NCI-H1092 treated with DMSO at 0.1 percent for 48 hours (cell line): ENCODE measurements at places on chromosomes 1 and 21.
A peak's percentile ranks its signal among the peaks of the same experiment; 100 is the strongest.

DNA sequence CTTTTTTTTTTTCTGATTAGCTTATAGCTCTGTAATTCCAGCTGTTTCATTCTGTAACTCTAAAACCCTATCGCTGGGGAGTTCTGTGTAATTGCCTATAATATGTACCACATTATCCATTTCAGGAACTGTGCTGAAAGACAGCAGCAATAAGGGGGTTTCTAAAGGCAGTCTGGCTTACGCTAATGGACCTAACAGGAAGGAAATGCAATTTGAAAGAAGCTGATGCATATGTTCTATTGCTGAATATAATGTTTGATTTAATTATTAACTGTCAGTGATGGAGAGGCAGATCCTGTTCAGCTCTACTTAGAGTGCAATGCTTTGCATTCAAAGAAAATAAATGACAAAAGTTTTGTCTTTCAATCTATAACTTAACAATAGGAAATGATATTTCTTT is 209.4 kb upstream of the SNX7 start:
- DNase-seq = no peak

DNA sequence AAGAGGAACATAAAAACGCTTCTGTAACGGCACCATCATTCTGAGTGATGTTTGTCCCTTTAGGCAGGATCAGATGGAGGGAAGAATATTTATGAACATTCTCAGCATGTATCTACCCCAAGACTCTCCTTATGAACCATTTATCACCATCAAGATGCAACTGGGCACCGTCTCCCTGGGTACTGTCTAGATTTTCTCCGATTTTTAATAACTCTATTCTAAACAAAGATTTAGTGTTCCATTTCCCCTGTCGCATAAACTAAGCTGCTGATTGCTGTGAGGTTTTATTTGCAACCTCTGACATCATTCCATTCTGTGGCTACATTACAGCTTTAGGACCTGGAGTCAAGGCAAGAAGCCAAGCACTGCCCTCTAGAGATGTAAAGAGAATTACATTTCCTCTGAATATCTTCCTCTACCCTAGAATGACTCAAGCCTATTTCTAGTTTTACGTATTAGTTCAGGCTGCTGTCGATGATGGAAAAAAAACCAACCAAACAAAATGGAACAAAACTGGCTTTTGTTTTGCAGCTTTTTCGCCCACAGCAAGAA is 130.1 kb upstream of the MAP1LC3C start:
- DNase-seq = peak; percentile 24

- DNase-seq = no peak
Observed at GRCh38 chr1:245428681-245429080, 273.9 kb downstream of the KIF26B start.

DNA sequence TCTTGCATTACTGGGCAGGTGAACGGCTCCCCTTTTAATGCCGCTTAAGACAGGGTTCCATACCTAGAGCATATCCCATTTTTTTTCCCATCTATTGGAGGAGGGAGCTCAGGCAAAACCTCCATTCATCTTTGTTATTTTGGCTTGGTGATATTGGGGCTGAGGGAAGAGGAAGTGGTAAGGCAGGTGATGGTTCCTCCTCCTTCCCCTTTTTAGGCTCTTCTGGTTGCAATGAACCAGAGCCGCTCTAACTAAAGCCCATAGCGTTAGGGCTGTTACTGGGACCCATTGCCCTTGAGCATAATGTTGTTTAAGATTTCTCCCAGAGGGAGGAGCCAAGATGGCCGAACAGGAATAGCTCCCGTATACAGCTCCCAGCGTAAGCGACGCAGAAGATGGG is 21.1 kb downstream of the PYHIN1 start:
- no peak for DNase-seq

- no peak for DNase-seq
Observed at GRCh38 chr1:12776801-12777557, 3.4 kb downstream of the PRAMEF12 start.

GRCh38 chr1:165387505-165387904 is 31.0 kb upstream of the LMX1A start:
- DNase-seq = no peak

- DNase-seq = no peak
Observed at GRCh38 chr1:188599313-188599712, 1770.6 kb downstream of the PLA2G4A start.

DNA sequence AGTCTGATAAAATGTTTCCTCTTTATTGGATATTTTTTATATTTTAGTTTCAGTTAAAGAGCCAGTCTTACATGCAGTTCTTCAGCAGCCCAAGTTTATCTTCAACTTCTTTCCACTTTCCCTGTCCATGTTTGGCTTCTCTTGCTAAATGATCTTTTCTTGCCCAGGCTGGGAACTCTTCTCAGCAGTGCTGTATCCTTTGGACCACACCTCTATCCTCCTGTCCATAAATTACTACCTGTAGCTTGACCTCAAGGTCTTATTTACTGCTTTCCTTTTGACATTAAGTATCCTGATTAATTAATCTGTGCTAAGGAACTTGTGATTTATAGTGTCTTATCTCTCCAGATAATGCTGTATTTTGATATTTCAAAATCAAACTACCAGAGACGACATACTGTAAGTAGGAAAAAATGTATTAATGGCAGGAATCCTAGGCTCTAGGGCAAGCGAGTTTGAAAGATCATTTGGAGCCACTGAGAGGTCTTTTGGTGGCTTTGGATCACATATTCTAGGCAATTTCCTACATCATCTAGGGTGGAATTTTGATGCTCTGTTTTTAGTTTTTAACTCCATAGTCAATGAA is 20.5 kb upstream of the PDC start:
- no peak for DNase-seq

DNA sequence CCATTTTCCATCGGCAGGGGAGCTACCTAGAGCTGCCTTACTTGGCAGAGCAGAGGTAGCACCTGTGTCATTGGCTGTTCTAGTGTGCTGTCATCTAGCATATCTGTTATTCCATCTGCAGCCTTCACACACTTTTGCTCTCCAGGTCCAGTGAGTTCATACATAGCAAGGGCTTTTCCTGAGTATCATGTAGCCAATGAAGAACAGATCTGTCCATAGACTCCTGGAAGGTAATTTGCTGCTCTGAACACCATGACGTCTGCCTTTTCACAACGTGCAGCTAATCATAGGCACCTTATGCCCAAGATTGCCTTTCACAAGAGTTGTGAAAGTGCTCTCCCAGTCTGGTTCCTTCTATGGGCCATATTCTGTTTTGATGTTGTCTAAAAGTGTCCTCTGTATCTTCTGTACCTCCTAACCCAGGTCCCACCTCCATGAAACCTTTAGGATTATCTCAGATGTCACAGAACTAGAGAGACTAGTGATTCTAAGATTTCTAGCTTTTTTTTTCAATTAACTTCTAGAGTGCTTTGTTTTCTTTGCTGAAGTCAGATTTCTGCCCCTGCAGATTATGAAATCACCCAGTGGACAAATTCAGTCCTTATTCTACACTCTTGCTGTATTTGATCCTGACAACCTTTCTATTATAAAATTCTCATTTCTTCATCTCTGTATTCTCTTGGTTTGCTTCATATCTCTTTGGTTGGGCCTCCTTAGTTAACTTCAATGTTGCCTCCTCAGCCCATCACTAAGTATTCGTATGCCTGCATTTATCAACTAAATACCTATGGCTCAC is 134.8 kb downstream of the PBX1 start:
- no peak for DNase-seq

GRCh38 chr1:221778125-221778524 is 36.2 kb upstream of the DUSP10 start:
- no peak for DNase-seq

DNA sequence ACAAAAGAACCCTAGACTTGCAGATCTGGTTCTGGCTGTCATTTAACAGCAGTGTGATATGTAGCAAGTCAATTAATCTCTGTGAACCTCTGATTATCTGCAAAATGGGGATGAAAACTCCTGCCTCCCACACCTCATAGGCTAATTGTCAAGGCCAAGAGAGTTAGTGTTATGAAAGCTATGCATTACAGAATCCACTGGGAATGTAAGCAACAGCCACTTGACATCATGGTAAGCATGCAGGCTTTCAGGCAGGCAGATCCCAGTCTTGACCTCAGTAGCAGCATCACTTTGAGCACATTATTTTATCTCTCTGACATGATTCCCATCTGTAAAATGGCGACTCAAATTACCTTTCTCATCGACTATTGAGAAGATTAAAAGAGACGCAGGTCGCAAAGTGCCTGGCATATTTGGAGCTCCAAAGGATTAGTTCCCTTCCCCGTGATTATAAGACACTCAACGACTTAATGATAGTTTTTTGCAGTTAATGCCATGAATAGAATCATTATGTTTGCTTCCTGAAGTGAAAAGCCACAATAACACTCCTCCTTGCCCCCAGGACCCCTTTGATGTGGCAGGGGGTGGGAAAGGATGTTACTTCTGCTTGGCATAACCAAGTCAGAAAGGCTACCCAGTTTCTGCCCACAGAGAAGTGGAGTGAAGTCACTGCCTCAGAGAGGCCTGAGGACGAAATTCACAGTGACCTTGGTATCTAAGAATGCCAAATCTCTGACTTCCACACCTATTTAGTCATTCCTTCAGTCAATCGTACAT is 273.0 kb upstream of the NFIA start:
- no peak for DNase-seq

- no peak for DNase-seq
Observed at GRCh38 chr1:214224611-214225354, 56.2 kb upstream of the SMYD2 start.

- no peak for DNase-seq
Observed at GRCh38 chr1:37153116-37154100, 119.1 kb upstream of the GRIK3 start.

DNA sequence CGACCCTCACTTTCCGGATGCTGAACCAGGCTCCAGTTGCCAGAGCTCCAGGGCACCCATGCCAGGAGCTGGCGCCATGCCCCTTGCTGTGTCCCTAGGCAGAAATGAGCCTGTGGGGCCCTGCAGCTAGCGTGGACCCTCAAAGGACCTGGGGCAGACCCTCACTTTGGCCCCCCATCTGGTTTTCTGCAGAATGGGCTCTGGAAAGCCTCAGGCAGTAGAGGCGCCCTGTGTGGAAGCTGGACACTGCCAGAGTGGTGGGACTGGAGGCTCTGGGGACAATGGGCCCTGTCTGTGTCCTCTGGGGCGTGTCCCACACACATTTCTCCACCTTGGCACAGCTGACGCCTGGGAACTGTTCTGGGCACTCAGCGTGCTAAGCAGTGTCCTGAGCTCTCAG is 6.3 kb upstream of the AURKAIP1 start:
- no peak for DNase-seq
